ENCODE measurements at places on chromosomes 13 and 19.

DNA sequence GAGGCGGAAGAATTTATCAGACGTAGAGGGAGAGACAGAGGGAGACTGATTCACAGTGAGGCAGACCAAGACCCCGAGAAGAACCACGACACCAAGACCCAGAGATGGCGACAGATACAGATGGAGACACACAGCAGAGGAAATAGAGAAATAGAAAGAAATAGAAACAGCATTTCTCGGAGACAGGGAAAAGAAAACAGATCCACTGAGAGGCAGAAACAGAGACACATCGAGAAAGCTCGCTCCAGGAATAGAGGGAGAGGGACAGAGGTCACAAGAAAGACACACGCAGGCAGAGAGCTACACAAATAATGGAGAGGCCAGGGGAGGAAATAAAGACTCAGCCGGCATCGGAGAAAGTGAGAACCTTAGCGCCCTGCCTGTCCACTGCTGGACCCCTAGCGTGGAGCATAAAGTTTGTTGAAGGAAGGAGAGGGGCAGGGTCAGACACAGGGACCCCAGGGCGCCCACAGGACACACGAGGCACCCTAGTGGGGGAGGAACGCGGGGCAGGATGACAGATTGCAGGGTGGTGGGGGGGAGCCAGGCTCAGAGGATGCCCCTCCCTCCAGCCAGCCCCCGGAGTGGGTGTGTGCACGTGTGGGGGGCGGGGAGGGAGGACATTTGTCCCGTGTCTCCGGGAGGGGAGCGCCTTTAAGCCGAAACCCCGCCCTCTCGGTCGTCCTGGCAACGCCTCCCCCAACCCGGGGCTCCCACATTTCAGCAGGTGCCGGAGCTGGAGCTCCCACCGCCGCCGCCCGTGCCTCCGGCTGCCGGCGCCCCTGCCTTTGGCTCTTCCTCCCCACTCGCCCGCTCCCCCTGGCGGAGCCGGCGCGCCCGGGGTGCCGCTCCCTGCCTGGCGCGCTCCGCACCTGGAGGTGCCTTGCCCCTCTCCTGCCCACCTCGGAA, at the start of gene PRKCG:
Gene PRKCG (plus strand): TSS at position 716 of the 909 bp plus-strand sequence. CDS start 298 bp downstream, outside the sequence.
- DNase-seq, result peak; percentile 74

GRCh38 chr13:44969551-44970484, 19.5 kb downstream of the NUFIP1 start:
- DNase-seq, result no peak

DNA sequence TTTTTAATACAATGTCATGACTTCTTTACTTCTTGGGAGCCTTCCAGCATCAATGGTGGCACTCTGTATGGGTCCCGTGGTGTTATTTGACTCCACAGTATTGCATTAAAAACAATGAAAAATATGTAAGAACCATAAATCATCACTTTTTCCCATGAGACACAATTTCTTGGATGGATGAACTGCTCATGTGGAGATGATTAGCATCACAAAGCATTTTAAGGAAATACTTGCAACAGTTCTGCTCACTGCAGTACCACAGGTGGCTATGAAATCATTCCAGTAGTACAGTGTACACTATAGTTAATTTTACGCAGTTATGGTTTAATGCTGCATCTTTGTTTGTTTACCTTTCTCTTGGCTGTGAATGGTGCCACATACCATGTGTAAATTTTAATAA, 37.2 kb upstream of the C1QTNF9B start:
- no peak for DNase-seq

- no peak for DNase-seq
Measured at GRCh38 chr19:4084547-4084877, 17.8 kb upstream of the ZBTB7A start.

DNA sequence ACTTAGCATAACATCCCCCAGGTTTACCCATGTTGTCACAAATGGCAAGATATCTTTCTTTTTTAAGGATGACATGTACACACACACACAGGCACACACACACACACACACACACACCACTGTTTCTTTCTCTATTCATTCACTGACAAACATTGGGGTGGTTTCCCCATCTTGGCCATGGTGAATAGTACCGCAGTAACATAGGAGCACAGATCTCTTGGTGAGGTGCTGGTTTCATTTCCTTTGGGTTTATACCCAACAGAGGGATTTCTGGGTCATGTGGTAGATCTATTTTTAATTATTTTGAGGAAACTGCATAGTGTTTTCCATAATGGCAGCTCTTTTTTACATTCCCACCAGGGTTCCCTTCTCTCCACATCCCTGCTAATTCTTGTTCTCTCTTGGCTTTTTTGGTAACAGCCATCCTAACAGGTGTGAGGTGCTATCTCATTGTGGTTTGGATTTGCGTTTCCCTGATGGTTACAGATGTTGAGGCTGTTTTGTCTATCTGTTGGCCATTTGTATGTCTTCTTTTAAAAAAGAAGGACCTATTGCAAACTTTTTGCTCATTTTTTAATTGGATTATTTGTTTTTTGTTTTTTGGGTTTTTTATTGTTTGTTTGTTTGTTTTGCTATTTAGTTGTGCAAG, 251.7 kb upstream of the IRS2 start:
- DNase-seq, result no peak

DNA sequence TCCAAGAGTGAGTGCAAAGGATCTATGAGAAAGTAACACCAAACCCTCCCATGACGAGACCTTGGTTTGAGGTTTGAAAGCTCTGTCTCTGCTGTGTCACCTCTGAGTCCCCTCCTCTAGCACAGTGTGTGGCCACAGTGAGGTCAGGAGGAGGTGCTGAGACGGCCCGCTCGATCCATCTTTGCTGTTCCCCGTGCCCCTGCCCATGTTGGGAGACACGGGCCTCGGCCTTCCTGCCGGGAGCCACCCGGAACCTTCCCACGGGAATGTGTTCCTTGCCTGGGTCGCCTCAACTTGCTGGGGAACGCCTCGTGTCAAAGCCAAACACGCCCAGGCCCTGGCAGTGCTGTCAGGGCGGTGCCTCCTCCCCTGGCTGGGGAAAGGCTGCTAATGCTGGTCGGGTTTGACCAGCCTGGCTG, 10.1 kb downstream of the NANOS3 start:
- DNase-seq, result no peak

DNA sequence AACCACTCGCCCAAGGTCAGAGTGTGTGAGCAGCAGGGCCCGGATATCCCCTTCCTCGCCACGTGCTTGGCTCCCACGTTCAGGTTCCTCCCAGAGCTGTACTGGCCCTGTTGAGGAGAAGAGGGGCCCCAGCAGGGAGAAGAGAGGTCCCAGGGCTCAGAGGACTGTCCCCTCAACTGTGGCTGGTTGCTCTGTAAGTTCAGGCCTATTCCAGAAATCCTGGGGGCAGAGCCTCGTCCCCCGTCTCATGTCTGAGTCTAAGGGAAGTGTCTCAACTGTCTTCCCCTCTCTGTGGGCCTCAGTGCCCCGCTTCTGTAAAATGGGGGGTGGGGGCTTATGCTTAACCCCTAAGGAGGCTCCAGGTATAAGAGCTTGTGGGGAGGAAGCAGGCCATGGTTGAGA, 3.9 kb downstream of the PPP5C start:
- peak; percentile 60 for DNase-seq

DNA sequence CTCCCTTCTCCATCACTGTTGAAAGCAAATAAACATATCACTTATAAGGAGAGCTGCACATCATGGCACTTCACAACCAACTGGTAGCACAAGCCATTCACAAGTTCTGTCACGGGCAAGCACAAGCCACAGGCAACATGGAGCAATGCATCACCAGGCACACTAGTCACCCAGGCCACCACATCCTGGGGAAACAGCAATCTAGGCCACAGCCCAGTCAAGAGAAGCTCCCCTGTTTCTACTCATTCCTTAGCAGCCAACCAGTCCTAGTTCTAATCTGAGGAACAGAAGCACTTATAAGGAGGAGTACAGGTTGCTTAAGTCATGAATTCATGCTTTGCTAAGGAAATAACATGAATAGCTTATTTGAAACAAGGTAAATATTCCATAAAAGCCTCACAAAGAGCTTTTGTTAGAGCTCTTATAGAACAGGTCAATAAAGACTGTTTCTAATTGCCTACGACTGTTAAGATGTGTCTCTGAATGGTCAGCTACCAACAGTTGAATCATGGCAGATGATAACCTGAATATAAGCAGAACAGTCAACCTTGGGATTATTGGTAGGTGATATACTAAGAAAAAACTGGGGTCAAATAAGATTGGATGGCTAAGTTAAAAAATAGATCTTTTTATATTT, 169.0 kb downstream of the TBC1D4 start:
- no peak for DNase-seq

GRCh38 chr19:4058693-4059452, 7.8 kb downstream of the ZBTB7A start:
- no peak for DNase-seq

- DNase-seq, result no peak
Measured at GRCh38 chr13:49893591-49893990, 42.5 kb downstream of the SPRYD7 start.

DNA sequence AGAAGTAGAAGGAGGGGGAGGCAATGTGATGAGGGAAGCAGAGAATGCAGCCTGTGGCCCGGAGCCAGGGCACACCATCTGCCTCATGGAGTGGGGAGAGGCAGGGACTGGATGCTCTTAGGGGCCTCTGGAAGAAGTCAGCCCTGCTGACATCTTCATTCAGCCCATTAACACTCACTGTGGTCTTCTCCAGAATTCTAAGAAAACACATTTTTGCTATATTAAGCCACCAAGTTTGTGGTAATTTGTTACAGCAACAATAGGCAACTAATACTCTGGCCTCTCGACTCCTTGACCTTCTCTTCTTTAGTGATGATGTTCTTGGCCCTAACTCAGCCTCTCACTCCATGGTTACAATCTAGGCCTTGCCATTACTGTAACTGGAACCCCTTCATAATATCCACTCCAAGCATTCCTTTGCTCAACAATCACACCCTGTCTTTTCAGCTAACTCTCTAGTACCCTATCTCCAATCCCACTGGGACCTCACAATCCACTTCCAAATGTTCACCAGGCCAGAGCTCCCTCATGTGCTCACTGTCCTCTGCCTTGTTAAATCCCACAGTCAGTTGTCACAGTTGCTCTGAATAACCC, 98.5 kb downstream of the MIPEP start:
- no peak for DNase-seq

DNA sequence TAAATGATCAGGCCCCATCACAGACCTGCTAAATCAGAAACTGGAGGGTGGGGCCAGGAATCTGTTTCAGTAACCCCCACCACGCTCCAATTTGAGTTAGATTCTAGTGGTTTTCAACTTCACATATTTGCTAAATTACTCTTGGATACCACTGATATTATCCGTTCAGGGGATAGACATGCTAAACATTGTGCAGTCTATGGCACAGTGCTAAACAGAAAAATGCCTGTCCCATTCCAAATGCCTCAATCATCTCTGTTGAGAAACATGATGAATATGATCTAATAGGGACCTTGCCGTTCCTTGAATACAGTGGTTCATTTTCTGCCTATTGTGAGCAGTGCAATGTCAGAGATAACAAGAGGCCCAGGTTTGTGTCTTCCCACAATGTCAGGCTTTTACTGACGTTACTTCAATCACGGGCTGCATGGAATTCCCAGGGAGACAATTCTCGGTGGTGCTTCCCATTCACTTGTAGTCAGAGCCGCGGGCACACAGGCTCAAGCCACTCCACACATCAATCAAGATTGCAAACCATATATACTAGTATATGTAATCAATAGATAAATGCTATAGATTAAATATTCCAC, 52.7 kb downstream of the MYO16 start:
- no peak for DNase-seq

DNA sequence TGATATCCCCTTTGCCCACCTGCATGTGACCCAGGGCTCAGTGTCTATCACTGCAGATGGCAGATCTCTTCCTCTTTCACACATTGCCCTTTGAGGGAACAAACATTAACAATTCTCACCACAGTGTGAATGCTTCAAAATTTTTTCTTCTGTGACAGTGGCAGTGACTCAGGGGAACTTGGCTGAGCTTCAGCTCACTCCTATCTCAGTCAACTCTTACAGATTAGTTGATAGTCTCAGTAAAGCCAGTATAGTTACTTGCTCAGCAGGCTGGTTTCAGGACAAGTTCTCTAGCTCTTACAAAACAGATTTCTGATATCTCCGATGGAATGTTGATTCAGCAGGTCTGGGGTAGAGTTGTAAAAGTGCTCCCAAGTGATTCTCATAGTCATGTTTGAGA, 166.9 kb downstream of the DLEU7 start:
- no peak for DNase-seq

GRCh38 chr19:31597616-31598015, 248.4 kb upstream of the TSHZ3 start:
- DNase-seq, result no peak

DNA sequence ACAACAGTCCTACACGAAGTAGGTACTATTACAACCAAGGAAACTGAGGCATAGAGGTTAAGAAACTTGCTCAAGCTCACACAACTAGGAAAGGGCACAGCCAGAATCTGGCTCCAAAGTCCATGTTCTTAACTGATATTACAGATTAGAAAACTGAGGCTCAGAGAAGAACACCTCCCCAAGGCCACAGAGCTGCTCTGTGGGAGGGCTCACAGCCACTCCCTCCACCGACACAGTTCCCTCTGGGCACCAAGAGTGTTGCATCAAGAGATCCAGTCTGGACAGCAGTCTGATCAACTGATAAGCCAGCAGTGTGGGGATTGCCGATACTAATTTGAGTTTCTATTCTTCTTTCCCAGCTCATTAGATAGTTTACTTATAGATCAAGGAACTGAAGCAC, 29.5 kb downstream of the SLC15A1 start:
- no peak for DNase-seq

DNA sequence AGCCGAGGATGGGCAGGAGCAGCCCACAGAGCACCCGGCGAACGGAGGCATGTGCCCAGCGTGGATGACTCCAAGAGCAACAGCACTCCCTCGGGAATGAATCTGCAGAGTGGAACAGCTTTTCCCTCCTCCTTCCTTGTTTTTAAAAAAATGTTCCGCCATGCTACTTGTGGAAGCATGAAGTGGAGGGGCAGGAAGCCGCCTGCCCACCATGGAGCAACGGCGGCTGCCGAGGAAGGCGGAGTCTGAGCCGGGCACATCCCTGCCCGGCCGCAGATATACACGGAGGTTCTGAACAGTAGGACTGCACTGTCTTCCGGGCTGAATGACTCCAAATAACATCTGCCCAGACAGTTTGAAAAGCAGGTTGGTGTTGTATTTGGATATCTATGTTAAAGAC, 65.2 kb downstream of the SOX1 start:
- DNase-seq, result peak; percentile 48

DNA sequence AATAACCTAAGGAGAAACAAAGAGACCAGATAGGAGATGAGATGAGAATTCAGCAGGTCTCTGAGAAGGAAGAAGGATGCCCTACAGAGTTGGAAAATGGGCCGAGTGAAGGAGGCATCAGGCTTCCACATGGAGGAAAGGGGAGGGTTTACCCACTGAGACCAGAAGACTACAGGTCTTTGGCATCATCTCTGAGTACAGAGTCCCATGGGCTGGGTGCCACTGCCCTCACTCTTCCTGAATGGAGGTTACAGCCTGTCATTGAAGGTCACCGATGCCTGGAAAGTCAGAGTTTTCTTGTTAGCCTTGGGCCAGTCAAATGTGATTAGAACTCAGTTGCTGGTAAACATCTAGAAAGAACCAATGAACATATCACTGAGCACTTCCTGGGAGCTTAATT, 9.9 kb downstream of the ZNF302 start:
- no peak for DNase-seq
